ENCODE measurements at places on chromosomes 7 and 10. TPM values are rescaled to one million over a fixed set of nuclear protein-coding genes. Genes with fewer than 3 reads are reported as not detected.
A peak's percentile ranks its signal among the peaks of the same experiment; 100 is the strongest.

DGKB gene
- 0.53 TPM for polyA plus RNA-seq

C7orf33 gene
- 1.1 TPM for polyA plus RNA-seq

GET4 gene
- polyA plus RNA-seq, result 46.7 TPM

ANXA7 gene
- 57.9 TPM for polyA plus RNA-seq

PNLIPRP2 gene
- polyA plus RNA-seq, result 0.25 TPM

CLCN1 gene
- polyA plus RNA-seq, result 2.6 TPM

STK32C gene
- polyA plus RNA-seq, result 10.3 TPM

CALCR gene
- 11.1 TPM for polyA plus RNA-seq

PNLIPRP1 gene
- polyA plus RNA-seq, result not detected

DNA sequence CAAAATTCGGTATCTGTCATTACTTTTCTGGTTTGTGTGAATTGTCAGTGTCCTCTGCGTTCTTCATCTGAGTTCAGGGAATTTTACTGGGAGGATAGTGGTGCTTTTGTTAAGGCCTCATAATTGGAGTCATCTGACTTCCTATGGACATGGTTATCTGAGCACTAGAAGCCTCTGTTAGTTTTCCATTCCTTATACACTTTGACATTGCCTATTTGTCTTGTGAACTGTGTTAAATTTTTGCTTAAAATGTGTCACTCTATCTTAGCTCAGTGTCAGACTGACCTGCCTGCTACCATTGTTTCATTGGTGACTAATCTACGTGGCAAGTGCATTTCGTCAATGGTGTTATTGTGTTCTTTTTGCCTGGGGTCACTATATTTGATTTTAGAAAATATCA is 253.3 kb downstream of the SEMA3A start:
- DNase-seq, result no peak

GRCh38 chr7:94298943-94299342 is 95.8 kb upstream of the COL1A2 start:
- DNase-seq, result no peak

GRCh38 chr7:88758381-88759229 is 895 bp upstream of the ZNF804B start:
- no peak for DNase-seq

DNA sequence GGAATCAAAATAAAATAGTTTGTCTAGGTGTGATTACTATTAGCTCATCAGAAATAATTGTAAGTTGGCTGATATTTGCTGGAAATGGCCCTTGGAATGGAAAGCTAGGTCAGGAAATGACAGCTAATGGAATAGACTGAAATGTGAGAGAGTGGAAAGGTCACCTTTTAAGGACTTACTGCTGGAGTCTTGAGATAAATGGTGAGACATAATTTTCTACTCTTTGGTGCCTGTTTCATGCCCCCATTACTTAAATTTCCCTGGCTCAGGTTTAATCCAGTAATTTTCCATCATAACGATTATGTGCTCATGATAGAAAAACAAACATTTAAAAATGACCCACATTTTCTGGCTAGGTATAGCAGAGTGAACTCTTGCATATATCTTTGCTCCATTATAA is 123.6 kb downstream of the ADAM22 start:
- DNase-seq, result no peak

DNA sequence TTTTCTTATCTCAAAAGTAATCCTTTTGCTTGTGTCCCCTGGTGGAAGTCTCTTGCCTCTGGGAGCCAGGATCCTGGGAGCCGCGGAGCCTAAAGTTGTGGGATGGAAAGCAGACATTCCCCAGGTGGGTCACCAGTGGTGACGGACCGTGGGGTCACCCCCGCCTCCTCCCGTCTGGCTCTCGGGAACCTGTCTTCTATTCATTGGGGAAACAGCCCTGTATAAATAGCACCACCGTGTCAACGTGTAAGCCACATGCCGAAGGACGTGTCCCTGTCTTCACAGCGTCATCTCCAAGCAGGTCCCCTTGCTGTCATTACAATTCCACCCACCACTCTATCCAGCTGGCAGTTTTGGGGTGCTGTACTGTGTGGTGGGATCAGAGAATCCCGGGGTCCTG is 87.5 kb downstream of the ELFN1 start:
- no peak for DNase-seq

DNA sequence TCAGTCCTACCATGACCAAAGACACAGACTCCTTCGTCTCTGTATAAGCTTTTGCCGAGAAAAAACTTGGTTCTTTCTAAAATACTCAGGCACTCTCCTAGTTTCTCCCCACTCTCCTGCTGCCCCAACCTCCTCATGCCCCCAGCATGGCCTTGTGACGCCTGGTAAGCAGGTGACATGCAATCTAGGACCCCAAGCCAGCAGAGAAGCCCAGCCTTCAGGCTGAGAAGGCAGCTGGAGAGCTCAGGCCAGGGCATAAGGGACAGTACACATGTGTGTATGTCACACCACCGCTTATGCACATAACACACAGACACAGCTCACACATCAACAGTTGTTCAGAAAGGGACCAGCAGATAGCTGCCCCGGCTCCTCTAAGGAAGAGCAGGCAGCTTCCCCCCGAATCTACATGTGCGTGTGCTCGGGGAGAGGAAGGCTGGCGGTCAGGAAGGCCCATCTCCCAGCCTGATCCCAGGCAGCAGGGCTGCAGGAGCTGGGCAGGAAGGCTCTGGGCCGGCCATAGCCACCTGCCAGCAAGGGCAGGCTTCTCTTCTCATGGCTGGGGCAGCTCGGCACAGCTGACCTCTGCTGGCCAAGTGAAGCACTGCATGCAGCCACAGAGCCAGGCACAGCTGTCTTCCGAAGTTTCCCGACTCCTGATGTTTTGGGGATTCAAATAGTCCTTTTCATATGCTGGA is 8.5 kb downstream of the DDX56 start:
- no peak for DNase-seq

DNA sequence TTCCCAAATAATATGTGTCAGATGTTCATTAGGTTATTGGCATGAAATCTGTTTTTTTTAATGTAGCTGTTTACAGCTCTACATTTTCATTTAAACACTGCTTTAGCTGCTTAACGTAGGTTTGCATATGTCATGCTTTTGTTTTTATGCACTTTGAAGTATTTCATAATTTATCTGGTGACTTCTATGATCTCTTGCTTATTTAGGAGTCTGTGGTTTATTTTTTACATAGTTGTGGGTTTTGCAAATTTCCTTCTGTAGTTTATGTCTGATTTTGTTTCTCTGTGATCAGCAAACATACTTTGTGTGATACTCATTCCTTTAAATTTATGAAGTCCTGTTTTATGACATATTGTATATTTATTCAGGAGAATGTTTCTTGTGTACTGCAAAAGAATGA is 606.5 kb upstream of the PFKP start:
- DNase-seq, result no peak

GRCh38 chr7:129367700-129368388 is 66.4 kb upstream of the STRIP2 start:
- DNase-seq, result peak; percentile 40

GRCh38 chr7:38223306-38223705 is 45.3 kb downstream of the STARD3NL start:
- DNase-seq, result no peak

GRCh38 chr7:99218406-99219184 is 10.7 kb upstream of the KPNA7 start:
- no peak for DNase-seq

GRCh38 chr10:32930036-32930435 is 28.0 kb downstream of the ITGB1 start:
- no peak for DNase-seq

- DNase-seq, result no peak
These were observed 733 bp downstream of the PRKCQ start for GRCh38 chr10:6579183-6579903.

DNA sequence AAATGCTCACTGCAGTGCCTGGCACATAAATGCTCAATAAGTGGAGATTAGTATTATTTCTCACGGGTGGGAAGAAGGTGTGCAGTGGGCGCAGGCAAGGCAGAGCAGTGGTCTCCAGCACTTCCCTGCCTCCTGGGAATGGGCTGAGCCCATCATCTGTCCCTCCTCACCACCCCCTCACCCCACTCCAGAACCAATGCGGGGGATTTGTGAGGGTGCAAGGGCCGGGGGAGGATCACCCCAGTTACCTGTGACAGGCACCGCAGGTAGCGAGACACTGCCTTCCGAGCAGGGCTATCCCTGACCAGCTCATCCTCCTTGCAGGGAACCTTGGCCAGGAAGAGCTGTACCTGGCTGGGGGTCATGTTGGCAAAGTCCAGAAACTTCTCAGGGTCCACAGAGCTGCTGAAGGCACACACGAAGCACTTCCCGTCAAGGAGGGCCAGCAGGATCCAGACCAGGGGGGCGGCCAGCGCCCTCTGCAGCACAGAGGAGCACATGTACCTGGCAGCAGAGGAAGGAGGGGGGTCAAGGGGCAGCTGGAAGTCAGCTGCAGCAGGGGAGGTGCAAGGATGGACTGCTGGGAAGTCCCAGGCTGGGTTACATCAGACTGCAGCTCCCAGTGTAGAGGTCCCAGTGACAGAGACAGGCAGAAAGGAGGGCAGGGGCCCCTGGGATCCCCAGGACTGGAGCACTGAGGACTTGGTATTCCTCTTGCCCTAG is 2.8 kb downstream of the CALHM3 start:
- no peak for DNase-seq

- no peak for DNase-seq
These were observed at the start of gene FKBP9 for GRCh38 chr7:32957326-32958045. TSS of gene FKBP9 (plus strand) at chr7:32957440. CDS start at chr7:32957574, 134 bp downstream.

DNA sequence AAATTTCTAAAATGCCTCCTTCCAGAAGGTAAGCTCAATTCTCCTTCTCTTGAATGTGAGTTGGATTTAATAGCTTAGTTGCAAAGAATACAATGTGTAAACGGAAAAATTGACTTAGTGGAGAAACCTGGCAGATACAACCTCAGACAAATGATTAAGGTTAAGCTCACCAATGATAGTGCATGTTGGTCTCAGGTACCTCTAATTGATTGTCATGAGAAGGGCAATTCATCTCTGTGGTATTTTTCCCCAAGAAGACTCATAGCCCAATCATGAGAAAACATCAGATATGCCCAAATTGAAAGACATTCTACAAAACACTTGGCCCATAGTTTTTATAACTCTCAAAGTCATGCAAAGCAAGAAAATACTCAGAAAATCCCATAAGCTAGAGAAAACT is 36.2 kb upstream of the TMEM106B start:
- DNase-seq, result no peak

DNA sequence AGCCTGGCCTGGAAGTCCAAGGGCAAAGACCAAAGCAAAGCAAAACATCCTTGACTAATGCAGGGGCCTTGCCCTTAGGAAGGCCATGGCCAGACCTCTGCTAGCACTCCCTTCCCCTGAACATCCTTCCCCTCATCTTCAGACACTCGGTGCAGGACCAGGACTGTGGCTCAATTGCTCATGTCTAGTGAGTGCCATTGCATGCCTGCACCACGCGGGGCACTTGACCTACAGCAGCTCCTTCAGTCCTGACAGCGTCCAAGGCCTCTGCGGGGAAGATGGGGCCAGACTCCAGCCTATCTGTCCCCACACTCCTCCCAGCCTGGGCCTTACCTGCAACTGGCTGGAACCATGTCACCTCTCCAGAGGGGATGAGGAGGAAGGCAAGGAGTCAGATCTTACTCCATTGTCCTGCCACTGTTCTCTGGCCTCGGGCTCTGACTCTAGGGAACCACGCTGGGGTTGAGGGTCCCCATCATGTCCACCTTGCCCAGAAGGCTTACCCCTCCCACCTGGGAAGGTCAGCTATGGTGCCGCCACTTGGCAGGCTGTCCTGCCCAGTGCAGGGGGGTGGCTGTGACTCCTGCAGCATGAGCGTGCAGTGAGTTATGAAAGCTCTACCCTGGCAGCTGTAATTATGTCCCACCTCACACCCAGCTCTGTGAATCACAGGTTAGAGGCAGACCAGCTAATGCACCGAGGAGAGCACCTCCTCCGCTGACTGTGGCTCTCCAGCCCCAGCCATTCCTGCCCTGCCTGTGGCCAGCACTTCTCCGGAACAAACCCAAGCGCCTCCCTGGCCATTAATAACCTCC is 16.1 kb downstream of the DRGX start:
- DNase-seq, result no peak

DNA sequence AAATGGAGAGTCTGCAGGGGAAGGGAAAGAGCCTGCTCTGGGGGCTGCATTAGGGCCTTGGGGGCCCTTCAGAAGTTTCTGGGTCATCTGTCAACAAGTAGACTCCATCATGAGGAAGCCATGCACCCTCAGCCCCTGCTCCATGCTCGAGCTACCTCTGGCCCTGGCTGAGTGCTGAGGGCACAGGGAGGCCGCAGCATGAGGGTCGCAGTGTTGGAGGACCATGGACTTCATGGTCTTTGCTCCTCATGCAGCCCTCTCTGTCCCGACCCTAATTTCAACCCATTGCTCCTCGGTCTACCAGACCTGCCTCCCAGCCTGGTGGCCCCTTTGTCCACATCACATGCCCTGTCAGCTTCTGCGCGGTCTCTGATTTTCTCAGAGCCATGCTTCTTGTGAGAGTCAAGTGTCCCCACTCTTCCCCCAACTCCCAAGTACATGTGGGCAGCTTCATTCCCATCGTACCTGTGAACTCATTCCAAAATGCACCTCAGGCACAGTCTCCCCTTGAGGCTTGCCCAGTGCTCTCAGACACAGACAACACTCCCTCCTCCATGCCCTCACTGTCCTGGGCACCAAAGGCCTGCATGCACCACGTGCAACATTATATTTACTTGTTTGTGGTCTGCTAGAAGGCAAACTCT is 14.7 kb downstream of the ZNF488 start:
- no peak for DNase-seq

DNA sequence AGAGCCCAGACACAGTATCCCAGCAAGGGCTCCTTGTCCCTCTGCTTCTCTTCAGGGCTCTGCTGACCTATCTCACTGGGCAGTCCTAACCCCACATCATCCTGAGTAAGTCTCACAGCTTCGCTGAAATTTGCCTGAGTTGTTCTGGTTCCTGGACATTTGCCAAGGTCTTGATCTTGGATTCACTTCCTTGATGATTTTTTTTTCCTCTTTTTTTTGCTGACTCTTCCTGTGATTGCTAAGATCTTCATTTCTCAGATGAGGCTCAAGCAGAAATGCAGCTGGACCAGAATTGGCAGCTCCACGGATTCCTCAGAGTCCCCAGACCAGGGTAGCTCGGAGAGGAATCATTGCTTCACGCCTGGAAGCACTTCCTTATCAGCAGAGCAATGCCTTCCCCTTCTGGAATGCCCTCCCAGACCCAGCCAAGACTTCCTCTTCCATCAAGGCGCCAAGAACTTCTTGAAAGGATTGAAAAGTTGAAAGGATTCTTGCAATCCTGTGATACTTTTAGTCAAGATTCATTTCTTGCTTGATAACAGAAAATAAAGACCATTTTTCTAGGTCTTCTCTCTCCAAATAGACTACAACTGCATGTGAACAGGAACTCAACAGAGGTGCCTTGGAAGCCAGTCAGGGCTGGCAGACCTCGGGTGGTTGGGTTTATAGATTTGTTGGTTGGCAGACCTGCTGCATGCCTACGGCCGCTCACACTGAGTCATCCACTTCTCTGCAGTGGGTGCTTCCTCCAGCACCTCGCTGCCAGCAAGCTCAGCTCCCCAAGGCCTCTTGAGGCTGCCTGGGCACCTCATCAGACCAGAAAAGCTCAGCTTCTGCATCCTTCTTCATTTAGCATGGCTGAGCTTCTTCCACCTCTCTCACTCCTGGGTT is 8.8 kb upstream of the AFAP1L2 start:
- DNase-seq, result no peak

GRCh38 chr10:17196573-17196972 is 4.9 kb downstream of the TRDMT1 start:
- DNase-seq, result no peak

All from forelimb muscle (tissue), 1 donor.